ENCODE measurements at places on chromosomes 1 and 21. TPM values are rescaled to one million over a fixed set of nuclear protein-coding genes. Genes with fewer than 3 reads are reported as not detected.

DNA sequence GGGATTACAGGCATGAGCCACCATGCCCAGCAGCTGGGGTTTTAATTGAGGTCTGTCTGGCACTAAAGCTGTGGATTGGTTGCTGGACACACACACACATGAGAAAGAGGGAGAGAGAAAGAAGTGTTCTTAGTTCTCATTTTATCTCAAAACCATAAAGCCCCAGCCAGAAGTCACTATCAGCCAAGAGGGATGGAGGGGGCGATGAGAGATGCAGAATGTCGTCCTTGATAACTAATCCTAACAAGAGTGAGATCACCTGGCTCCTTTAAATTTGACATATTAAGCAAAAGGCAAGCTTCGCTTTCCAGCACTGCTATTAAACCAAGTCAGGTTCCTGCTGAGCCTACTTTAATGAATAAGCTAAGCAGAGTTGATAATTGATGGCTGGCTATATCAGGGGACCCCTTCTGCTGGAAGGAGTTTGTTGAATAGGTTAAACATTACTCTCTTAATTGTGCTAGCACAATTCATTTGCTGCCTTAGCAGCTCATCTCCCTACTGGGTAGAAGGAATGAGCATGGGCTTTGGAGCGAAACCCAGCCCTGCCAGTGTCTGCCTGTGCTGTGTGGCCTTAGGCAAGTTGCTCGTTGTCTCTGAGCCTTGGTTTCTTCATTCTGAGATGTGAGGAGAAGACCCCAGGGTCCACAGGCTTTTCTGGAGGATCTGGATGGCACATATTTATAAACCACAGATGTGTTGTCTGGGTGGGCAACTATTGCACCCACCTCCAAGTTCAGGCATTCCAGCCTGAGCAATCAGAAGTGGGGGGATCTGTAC is 50.8 kb downstream of the ALPL start:
- peak; percentile 27 for ATAC-seq

Gene NCF2
- total RNA-seq, result 1.6 TPM

GRCh38 chr1:110097507-110098221 is 14.6 kb upstream of the UBL4B start:
- ATAC-seq, result no peak

GRCh38 chr1:202143011-202143767 is 1.3 kb downstream of the ARL8A start:
- peak; percentile 21 for ATAC-seq

DNA sequence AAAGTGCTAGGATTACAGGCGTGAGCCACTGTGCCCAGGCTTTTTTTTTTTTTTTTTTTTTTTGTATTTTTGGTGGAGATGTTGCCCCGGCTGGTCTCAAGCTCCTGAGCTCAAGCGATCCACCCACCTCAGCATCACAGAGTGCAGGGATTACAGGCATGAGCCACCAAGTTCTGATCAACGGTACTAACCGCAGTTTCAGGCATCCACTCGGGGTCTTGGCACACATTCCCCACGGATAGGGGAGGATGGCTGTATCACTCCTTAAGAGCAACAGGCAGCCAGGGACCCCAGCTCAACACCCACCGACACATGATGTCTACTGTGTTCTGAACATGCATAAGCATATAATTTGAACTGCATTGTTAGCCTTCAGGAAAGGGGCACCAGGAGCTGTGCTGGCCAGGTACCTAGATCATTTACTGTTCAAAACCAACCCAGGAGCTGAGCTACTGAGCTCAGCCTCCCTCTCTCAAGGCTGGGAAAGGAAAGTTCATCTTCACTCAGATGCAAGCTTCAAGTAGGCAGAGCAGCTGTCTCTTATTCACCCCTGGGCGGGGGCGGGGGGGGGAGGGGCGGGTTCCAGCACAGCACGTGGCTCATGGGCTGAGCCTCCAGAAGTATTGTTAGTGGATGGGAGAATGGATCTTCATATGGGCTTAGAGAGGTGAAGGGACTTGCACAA is 24.7 kb downstream of the CAPZB start:
- ATAC-seq, result no peak

DNA sequence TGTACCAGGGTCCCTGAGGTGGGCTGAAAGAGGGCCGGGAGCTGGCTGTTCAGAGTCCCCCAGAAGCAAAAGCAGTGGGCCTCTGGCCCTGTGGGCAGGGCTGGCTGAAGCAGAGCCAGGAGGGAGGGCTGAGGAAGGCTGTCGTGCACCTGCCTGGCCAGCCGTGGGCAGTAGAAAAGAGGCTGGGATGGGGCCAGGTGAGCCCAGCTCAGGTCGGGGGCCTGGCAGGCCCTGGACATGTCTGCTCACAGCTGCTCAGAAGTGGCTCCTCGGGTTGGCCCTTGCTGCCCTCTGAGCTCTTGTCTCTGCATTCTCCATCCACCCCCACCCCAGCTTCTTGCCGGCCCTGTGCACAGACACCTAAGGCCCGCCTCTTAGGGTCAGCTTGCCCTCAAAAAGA is 60.0 kb downstream of the TCP10L start:
- ATAC-seq, result no peak

DNA sequence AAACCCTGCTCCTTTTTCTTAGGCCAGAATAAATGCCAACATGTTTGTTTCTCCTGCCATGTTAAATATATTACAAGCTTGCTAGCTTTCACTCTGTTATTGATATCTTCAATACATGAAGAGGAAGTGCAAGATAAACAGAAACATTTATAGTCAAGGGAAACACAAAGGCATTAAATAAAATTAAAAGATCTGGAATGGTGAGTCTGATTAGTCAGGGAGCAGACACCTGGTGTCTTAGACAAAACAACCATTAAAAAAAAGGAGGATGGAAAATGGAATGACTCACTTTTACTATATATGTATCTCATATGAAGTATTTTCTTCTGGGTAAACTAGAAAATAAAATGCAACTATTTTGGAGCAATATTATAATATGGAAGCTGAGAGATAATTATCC is 123.3 kb downstream of the SMYD3 start:
- no peak for ATAC-seq

Gene KRTAP11-1
- total RNA-seq, result not detected

DNA sequence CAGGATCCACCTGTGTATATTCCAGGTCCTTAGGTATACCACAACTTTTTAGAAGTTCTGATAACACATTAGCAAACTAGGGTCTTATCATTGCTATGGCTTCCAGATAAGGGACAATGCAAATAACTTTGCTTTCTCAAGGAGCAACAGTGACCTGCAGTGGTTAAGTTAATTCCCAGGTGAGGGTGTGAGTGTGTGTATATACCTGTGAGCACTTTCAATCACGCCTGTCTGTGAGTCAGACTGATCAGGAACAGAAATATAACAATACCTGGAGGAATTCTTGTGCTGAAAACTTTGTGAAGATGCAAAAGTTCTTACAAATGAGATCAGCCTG is 317.0 kb downstream of the PAPPA2 start:
- no peak for ATAC-seq

Gene DISP3
- 15.4 TPM for total RNA-seq

DNA sequence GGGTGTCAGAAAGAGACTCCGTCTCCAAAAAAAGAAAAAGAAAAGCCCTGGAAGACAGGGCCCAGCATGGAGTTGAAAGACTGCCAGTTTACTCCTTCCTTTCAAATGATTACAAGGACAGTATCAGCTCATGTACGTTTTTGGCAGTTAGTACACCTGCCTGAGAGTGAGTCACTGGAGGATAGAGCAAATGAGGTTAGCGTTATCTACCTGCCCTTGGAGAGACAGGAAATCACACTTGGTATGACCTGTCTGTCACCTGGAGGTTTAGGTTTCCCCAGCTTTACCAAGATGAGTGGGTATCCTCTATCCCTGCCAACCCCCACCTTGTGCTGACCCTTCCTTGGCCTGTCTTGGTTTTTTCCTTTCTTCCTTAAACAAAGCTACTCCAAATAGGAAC is 96.8 kb upstream of the BMP8A start:
- ATAC-seq, result no peak

DNA sequence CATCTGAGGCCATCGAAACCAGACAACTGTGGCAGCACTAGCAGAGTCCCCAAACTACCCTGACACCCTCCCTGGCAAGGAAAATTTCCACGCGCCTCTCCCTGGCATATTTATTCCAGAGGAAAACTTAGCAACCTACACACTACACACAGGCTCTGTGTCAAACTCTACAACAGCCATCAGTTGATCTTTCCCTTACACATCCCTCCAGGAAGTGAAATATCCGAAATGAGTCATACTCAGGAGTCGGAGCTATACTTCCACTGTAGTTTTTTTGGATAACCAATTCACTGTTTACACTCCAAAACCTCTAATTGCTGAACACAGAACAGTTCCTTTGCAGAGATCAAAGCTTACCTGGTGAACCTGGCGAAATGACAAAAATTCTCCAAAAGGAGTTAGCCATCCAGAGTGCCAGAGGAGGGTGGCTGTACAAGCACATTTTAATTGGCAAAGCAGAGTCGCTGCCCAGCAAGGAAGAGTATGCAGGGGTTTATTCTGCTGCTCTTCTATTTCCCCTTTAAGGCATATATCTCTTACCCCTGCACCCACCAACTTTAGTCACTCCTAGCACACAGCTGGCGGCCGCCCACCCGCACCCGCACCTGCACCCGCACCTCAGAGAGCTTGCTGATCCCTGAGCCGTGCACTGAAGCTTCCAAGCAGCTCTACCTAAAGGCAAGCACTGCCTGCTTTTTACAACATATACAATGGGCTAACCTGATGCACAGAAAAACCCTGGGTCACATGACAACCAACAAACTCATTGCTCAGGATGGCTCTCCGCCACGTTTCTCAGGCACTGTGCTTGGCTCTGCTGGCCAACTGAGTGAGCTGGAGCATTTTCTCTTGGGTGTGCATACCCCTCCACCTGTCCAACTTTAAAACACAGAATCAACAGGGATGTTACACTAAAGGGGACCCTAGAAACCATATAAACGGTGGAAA is 54.9 kb downstream of the CAPZB start:
- ATAC-seq, result peak; percentile 22

- peak; percentile 77 for ATAC-seq
Measured at GRCh38 chr1:7299329-7299799, 471.7 kb upstream of the VAMP3 start.

DNA sequence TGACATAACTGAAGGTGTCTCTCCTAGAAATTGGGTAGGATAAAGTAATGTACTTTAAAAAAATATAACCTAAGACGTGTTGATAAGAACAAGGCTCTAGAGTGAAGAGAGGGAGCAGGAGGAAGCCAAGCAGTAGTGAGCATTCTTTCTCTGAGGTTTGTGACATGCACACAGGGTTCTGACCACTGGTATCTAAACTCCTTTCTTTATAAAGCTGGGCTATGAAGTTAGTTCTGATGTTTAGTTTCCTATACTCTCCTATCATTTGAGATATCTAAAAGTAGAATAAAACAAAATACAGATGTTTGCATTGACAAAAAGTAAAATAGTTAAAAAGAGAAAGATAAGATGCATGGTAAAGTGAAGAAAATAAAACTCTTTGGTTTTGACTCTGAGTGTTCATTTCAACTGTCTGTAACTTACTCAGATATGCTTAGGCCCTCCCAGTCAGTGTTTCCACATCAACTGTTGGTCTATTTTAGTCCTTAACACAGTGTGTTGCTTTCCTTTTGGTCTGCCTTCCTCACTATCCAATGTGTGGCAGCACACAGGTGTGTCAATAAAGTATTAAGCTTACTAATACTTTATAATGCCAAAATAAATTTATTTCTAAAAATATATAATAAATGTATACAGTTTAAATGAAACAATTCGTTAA is 543.5 kb downstream of the PTPRC start:
- ATAC-seq, result no peak

DNA sequence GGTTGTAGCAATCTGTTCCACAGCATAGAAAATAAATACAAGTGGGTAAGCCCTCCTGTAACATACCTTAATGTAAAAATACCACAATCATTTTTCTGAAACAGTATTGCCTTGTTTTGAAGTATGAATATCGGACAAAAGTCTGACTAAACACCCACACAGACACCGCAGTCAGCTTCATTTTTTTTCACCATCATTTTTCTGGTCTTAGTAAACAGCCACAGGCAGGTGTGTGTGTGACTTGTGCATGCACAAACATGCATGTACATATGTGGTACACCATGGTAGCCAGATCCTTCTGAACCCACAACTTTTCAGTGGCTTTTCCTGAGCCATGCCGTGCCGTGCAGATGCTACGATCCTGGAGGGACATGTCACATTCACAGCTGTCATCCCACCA is 261.7 kb downstream of the PCP4 start:
- ATAC-seq, result no peak

DNA sequence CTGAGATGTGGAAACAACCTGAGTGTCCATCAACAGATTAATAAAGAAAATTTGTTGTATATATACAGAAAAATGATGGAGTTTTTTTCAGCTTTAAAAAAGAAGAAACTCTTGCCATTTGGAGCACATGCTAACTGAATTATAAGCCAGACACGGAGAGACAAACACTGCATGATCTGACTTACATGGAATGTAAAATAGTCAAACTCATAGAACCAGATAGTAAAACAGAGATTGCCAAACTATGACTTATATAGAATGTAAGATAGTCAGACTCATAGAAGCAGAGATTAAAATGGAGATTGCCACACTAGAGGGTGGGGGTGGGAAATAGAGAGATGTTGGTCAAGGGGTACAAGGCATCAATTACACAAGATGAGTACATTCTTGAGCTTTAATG is 1786.6 kb downstream of the PLA2G4A start:
- no peak for ATAC-seq

GRCh38 chr1:100433563-100433962 is 81.3 kb downstream of the CDC14A start:
- no peak for ATAC-seq

Gene ELF3
- total RNA-seq, result 6.1 TPM
